Renal cortical epithelial cell (primary cell): ENCODE measurements at places on chromosomes 16 and 17. TPM values are rescaled to one million over a fixed set of nuclear protein-coding genes. Genes with fewer than 3 reads are reported as not detected.
A peak's percentile ranks its signal among the peaks of the same experiment; 100 is the strongest.

- no peak for DNase-seq
Measured at GRCh38 chr16:84789431-84789830, 30.4 kb upstream of the CRISPLD2 start.

GRCh38 chr17:78609191-78609641 lies 32.0 kb upstream of the DNAH17 start:
- no peak for DNase-seq

Gene TBC1D3K
- total RNA-seq = not detected in 2 replicates

Gene IFT20
- total RNA-seq = 46.6 and 57.0 TPM in 2 replicates

DNA sequence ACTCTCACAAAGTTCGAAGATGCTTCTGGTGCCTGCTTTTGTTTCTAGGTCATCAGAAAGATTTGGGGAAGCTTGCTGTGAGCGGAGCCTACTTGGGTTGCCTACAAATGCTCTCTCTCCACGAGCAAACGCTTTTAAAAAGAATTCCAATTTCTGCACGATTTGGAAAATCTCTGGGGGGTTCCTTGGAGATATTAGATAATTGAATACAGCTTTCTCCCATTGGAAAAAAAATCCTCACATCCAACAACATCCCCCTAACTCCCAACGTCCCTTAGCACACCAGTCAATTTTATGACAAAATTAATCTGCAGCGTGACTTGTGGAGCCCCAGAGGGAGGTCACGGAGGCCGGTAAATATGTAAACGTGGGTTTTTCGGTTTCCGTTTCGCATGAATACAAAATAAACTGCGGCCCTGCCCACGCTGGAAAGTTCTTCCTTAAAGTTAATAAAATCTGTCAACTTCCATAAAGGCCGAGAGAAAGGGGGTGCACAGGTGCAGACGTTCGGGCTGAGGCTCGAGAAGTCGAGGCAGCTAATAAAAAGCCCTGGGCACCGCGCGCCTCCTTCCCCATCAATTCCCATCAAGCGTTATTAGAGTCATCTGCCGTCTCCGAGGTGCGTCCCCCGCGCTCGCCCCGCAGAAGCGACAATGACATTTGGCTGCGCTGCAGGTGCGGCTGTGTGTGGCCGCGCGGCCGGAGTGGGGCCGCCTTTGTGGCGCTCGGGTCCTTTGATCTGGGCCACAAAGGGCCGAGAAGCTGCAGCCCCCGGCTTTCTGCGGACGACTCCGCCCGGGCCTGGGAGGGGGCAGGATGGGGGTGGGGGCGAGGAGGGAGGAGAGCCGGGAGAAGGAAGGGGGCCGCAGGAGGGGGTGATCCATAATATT lies 37.6 kb downstream of the SALL1 start:
- DNase-seq = no peak

DNA sequence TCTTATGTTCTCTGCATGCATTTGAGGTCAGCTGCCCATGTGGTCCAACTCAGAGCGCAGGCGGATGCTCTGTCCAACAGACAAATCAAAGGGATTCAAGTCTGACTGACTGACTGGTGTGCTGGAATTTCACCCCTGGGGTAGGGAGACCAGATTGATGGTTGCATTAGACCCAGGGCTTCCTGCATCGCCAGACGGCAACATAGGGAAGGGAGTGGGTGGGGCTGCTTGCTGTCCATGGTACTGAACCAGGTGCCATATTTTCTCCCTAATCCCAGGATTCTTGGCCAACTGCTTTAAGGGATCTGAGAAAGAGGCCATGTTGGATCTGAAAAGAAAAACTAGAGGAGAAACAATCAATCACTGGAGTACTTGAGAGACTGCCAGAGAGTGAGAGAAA lies 332.0 kb downstream of the XYLT1 start:
- DNase-seq = no peak

DNA sequence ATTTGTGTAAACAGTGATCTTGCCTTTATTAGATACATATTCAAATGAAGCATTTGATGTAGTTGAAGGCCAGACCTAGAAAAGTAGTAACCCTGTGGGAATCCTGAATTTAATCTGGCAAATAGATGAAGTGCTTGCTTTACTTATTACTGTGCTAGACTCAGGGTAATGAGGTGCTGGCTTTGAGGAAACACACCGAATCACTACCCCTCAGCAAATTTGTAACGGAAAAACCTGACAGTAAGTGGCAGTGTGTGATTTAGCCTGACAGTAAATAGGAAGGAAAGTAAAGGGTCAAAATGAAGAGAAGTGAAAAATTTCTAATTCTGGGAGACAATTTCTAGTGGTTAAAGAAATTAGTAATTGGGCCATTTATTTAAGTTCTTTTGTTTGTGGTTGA lies 90.2 kb downstream of the MAP2K4 start:
- no peak for DNase-seq

Gene LITAFD
- total RNA-seq = not detected in 2 replicates

DNA sequence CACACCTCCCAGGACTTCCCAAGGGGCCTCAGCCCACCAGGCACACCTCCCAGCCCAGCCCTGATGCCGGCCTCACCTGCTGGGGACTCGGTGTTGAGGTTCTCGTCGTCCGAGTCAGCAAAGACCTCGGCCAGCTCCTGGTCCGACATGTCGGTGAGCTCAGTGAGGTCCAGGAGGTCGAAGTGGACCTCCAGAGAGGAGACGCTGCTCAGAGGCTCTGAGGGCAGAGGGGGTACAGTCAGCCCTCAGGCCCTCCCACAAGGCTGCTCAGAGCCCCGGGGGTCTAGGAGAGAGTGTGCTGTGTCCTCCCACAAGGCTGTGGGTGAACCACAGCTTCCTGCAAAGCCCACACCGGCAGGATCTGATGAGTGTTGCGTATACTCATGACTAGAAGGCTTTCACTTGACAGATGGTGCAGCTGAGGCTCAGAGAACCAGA lies 10.5 kb downstream of the DBNDD1 start:
- DNase-seq = no peak

DNA sequence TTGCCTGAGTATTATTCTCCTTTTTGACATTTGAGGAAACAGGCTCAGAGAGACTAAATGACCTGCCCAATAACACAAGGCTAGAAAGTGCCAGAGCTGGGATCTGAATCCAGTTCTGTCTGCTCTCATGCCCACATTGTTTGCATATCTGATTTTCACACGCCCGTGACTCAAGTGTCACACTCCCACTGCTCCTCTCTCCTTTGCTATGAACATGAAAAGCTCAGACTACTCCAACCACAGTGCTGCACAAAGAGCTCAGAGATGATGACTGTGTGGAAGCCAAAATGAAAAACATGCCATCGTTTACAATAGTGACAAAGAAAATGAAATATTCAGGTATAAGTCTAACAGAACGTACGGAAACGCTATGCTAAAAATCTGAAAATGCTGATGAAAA lies 107.9 kb downstream of the SMG6 start:
- peak; percentile 67 for DNase-seq

Gene KRTAP9-4
- not detected in 2 replicates for total RNA-seq

GRCh38 chr16:87959391-87959990 lies 8.3 kb downstream of the BANP start:
- no peak for DNase-seq

- DNase-seq = peak; percentile 31
Measured at GRCh38 chr17:3890878-3891219, 2.0 kb downstream of the CAMKK1 start.

- no peak for DNase-seq
Measured at GRCh38 chr16:50011707-50012106, 13.3 kb upstream of the CNEP1R1 start.

DNA sequence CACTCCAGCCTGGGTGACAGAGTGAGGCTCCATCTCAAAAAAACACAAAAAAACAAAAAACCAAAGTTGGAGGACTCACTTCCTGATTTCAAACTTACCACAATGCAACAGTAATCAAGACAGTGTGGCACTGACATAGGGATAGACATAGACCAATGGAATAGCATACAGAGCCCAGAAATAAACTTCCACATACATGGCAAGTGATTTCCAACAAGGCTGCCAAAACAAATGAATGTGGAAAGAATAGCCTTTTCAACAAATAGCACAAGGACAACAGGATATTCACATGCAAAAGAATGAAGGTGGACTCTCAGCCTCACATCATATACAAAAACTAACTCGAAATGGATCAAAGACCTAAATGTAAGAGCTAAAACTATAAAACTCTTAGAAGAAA lies 36.8 kb upstream of the RASD1 start:
- DNase-seq = no peak

GRCh38 chr16:18983565-18984434 lies at the start of gene TMC7:
Gene TMC7 (plus strand): TSS chr16:18983934. CDS start chr16:18984064, 130 bp downstream.
- DNase-seq = peak; percentile 63
